Fibroblast of villous mesenchyme (primary cell): ENCODE measurements at places on chromosomes 12 and 14. TPM values are rescaled to one million over a fixed set of nuclear protein-coding genes. Genes with fewer than 3 reads are reported as not detected.

The BCAT1 gene
- total RNA-seq, result 199 and 229 TPM in 2 replicates

The CCDC175 gene
- total RNA-seq, result not detected in 2 replicates

The KLRF1 gene
- 0.32 and 0.43 TPM in 2 replicates for total RNA-seq

The STON2 gene
- total RNA-seq, result 0.32 TPM in 1 of 2 replicates, not detected in the other

The BDKRB1 gene
- total RNA-seq, result 5.8 and 15.1 TPM in 2 replicates

The VRTN gene
- total RNA-seq, result not detected in 2 replicates

The SEL1L gene
- total RNA-seq, result 89.9 and 97.6 TPM in 2 replicates

The CPNE6 gene
- total RNA-seq, result not detected in 2 replicates

The ERP29 gene
- total RNA-seq, result 50.3 and 55.3 TPM in 2 replicates

The NYNRIN gene
- 11.6 and 15.5 TPM in 2 replicates for total RNA-seq

The C1S gene
- total RNA-seq, result 127 and 146 TPM in 2 replicates

The IGFBP6 gene
- total RNA-seq, result 277 and 396 TPM in 2 replicates

The MAP3K9 gene
- under 0.01 and 0.43 TPM in 2 replicates for total RNA-seq
